Hepatocyte (in vitro differentiated cells): ENCODE measurements at places on chromosomes 12 and 14. TPM values are rescaled to one million over a fixed set of nuclear protein-coding genes. Genes with fewer than 3 reads are reported as not detected.

DNA sequence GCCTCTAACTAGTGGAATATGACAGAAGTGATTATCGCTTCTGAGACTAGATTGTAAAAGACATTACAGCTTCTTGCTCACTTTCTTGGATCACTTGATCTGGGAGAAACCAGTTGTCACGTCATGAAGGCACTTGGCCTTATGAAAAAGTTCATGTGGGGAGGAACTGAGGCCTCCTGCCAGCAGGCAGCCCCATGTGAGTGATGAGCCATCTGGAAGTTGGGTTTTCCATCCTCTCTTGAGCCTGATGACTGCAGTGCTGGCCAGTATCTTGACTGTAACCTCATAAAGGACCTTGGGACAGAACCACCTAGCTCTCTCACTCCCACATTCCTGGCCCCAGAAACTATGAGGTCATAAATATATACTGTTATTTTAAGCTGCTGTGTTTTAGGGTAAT is 28.0 kb downstream of the TTLL5 start:
- H3K4me1 ChIP-seq, result no peaks in the 10 kb centered on the region
- no peaks in the 10 kb centered on the region for H3K27me3 ChIP-seq
- no peak for DNase-seq

DNA sequence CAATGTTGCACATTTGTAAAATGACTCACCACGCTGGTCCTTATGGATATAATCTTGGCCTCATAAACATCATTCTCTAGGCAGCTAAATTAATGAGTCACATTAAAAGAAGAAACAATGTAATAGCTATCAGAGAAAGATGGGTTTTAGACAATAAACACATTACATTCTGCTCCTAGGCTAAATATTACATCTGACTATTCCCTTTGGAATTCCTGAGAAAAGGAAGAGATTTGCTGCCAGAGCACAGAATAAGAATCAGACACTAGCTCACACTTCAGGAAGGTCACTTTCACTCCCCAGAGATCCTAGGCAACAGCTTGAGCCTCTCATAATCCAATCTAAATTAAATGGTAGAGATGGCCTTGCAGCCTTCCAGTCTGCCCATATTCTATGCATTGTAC is 218.2 kb downstream of the PTPRO start:
- no peak overlapping the region for H3K4me3 ChIP-seq
- no peak overlapping the region for H3K27ac ChIP-seq
- no peaks in the 10 kb centered on the region for H3K27me3 ChIP-seq
- H3K36me3 ChIP-seq, result no peaks in the 10 kb centered on the region
- DNase-seq, result no peak

- no peak overlapping the region for H3K4me3 ChIP-seq
- peak; percentile 56 for DNase-seq
- no peaks in the 10 kb centered on the region for H3K4me1 ChIP-seq
- H3K27me3 ChIP-seq, result no peaks in the 10 kb centered on the region
Observed at GRCh38 chr12:25242981-25243679, 7.6 kb downstream of the KRAS start.

DNA sequence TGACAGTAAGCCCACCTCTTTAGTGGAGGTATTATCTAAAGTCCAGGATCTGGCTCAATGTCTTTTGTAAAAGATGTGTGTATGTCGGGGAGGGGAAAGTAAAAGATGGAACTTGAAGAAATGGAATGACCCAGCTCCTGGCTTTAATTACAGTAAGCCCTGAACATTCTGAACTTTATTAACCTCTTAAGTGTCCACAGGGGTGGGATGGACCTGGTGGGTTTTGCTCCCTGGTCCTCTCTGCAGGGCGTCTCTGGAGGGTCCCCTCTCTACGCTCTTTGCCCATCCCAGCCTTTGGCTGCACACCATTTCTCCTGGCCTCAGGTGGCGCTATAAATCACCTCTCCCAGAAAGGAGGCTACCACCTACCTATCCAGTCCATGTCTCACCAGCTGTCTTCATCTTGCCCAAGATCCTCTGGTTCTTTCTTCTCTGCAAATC is 3.7 kb upstream of the CISTR start:
- peaks cover 14% of the 10 kb centered on the region for H3K4me1 ChIP-seq
- no peak overlapping the region for H3K27ac ChIP-seq
- no peaks in the 10 kb centered on the region for H3K36me3 ChIP-seq
- peaks cover 88% of the 10 kb centered on the region for H3K27me3 ChIP-seq
- H3K4me3 ChIP-seq, result no peak overlapping the region
- no peak for DNase-seq

The PTGDR gene
- 2.5 and 3.1 TPM in 2 replicates for total RNA-seq

DNA sequence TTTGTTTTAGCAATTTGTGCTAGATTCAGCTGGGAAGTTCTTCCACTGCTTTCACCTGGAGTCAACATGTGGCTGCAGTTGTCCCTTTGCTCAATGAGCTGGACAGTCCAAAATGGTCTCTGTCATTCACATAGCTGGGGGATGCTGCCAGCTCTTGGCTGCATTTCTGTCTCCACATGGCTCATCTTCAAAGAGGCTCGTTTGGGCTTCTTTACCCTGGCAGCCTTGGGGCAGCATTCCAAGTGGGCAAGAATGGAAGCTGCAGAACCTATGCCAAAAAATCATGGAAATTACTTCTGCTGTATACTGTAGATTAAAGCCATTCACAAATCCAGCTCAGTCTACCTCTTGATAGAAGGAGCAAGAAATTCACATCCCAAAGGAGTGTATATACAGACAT is 199.1 kb downstream of the SLC5A8 start:
- no peaks in the 10 kb centered on the region for H3K27me3 ChIP-seq
- DNase-seq, result no peak
- H3K36me3 ChIP-seq, result no peaks in the 10 kb centered on the region
- H3K27ac ChIP-seq, result no peak overlapping the region

DNA sequence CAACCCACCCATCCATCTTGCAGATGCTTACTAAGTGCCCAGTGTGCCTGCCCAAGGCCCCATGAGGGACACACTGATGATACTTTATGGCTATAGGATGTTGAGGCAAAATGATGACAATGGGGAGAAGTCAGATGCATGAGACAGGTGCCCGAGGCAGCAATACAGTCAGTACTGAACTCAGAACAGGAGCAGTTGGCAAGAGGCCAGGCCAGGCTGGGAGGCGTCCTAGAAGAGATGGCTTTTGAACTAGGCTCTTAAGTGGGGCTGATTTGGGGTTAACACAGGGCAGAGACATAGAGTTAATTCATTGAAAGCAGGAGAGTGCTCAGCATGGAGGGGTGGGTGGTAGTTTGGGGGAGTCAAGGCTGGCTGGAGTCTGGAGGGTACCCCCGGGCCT is 15.6 kb downstream of the PLBD2 start:
- H3K4me3 ChIP-seq, result no peak overlapping the region
- H3K27ac ChIP-seq, result no peak overlapping the region
- DNase-seq, result no peak
- no peaks in the 10 kb centered on the region for H3K36me3 ChIP-seq

- H3K27ac ChIP-seq, result no peak overlapping the region
- no peak for DNase-seq
- no peak overlapping the region for H3K4me3 ChIP-seq
- H3K4me1 ChIP-seq, result no peaks in the 10 kb centered on the region
- no peaks in the 10 kb centered on the region for H3K27me3 ChIP-seq
Observed at GRCh38 chr12:77392467-77393088, 327.2 kb upstream of the E2F7 start.

GRCh38 chr12:97745406-97746101 is 282.9 kb downstream of the RMST start:
- H3K27me3 ChIP-seq, result no peaks in the 10 kb centered on the region
- H3K36me3 ChIP-seq, result no peaks in the 10 kb centered on the region
- H3K4me3 ChIP-seq, result no peak overlapping the region
- H3K27ac ChIP-seq, result no peak overlapping the region
- peaks cover 4% of the 10 kb centered on the region for H3K4me1 ChIP-seq
- no peak for DNase-seq

The PMCH gene
- 1.3 TPM in 1 of 2 replicates, not detected in the other for total RNA-seq

- no peaks in the 10 kb centered on the region for H3K36me3 ChIP-seq
- DNase-seq, result no peak
- H3K27ac ChIP-seq, result no peak overlapping the region
- no peaks in the 10 kb centered on the region for H3K27me3 ChIP-seq
- H3K4me3 ChIP-seq, result no peak overlapping the region
Observed at GRCh38 chr12:91271185-91271584, 88.6 kb upstream of the DCN start.

- H3K4me1 ChIP-seq, result peaks cover 6% of the 10 kb centered on the region
- H3K27me3 ChIP-seq, result no peaks in the 10 kb centered on the region
- H3K27ac ChIP-seq, result no peak overlapping the region
- H3K36me3 ChIP-seq, result no peaks in the 10 kb centered on the region
- DNase-seq, result peak; percentile 79
Observed at GRCh38 chr12:98456576-98457573, 58.5 kb upstream of the TMPO start.

DNA sequence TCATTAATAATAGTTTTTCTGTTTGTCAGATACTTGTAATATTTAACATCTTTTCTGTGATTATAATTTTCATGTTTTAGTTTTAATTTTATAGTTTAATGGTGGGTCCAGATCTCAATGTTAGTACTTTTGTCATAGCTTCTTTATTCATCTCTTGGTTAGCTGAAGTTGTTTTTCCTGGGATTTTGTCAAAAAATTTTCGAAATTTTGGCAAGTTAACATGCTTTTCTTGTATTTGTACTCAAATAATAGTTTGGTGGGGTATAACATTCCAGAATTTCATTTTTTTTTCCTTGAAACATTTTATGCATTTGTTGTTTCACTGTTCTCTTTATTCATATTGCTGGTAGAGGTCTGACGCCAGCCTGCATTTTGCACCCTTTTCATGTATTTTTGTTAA is 45.5 kb downstream of the KTN1 start:
- no peak for DNase-seq
- H3K36me3 ChIP-seq, result peaks cover 7% of the 10 kb centered on the region
- no peaks in the 10 kb centered on the region for H3K4me1 ChIP-seq
- H3K27ac ChIP-seq, result no peak overlapping the region
- no peaks in the 10 kb centered on the region for H3K27me3 ChIP-seq

- peak; percentile 74 for DNase-seq
- H3K27me3 ChIP-seq, result no peaks in the 10 kb centered on the region
- H3K36me3 ChIP-seq, result no peaks in the 10 kb centered on the region
- peak overlapping the region; percentile 87 for H3K27ac ChIP-seq
- H3K4me3 ChIP-seq, result peak overlapping the region; percentile 43
Observed at GRCh38 chr12:30823156-30823699, 68.5 kb upstream of the CAPRIN2 start.

The CISTR gene
- not detected in 2 replicates for total RNA-seq

- H3K27ac ChIP-seq, result no peak overlapping the region
- no peaks in the 10 kb centered on the region for H3K27me3 ChIP-seq
- H3K4me1 ChIP-seq, result peaks cover 1% of the 10 kb centered on the region
Observed at GRCh38 chr14:104877806-104878550, 12.9 kb downstream of the CEP170B start.

- H3K36me3 ChIP-seq, result no peaks in the 10 kb centered on the region
- no peak overlapping the region for H3K4me3 ChIP-seq
- H3K27me3 ChIP-seq, result no peaks in the 10 kb centered on the region
- H3K4me1 ChIP-seq, result peaks cover 53% of the 10 kb centered on the region
Observed at GRCh38 chr12:6198051-6198450, 2.1 kb upstream of the CD9 start.

The BHLHE41 gene
- total RNA-seq, result 1.6 and 2.4 TPM in 2 replicates

DNA sequence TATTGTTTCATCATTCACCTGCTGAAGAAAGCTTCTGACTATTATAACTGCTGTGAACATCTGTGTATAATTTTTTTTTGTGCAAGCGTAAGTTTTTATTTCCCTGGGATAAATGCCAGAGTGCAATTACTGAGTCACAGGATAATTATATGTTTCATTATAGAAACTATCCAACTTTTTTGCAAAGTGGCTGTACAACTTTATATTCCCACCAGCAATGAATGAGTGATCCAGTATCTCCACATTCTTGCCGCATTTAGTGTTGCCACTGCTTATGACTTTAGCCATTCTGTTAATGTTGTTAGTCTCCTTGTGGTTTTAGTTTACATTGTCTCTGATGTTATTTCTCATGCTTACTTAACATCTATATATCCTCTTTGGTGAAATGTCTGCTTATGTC is 88.1 kb upstream of the CCDC175 start:
- no peak overlapping the region for H3K4me3 ChIP-seq
- H3K4me1 ChIP-seq, result no peaks in the 10 kb centered on the region
- H3K27me3 ChIP-seq, result no peaks in the 10 kb centered on the region
- no peak for DNase-seq
- no peaks in the 10 kb centered on the region for H3K36me3 ChIP-seq
- H3K27ac ChIP-seq, result no peak overlapping the region

The CLEC4E gene
- total RNA-seq, result not detected in 2 replicates

The PLEKHG7 gene
- total RNA-seq, result 0.16 and 0.17 TPM in 2 replicates

The PLEKHD1 gene
- total RNA-seq, result not detected in 2 replicates

The RNF212B gene
- 0.17 and 1.2 TPM in 2 replicates for total RNA-seq

GRCh38 chr14:101249676-101250036 is 311.6 kb upstream of the DIO3 start:
- H3K4me3 ChIP-seq, result no peak overlapping the region
- H3K4me1 ChIP-seq, result no peaks in the 10 kb centered on the region
- H3K36me3 ChIP-seq, result no peaks in the 10 kb centered on the region
- H3K27ac ChIP-seq, result no peak overlapping the region
- H3K27me3 ChIP-seq, result no peaks in the 10 kb centered on the region

The MAP1LC3B2 gene
- 0.60 TPM in 1 of 2 replicates, not detected in the other for total RNA-seq

DNA sequence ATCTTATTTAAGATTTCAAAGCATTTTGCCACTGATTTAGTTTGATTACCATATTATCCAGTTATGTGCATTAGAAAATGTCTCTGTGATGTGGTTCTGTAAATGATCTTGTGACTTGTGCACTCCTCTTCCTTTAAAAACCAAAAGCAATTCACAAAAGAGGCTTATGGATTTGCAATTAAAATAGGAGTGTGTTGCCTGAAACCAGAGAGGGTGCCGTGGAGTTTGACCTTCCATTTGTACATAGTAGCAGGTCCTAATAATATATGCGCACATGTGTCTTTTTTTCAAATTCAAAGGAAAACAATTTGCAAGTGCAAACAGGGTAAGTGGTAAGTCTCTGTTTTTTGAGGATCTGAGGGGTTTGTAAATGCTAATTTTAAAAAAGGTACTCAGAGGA is 470.9 kb downstream of the VRK1 start:
- no peaks in the 10 kb centered on the region for H3K4me1 ChIP-seq
- peak overlapping the region; percentile 30 for H3K27ac ChIP-seq
- no peak overlapping the region for H3K4me3 ChIP-seq
- H3K36me3 ChIP-seq, result no peaks in the 10 kb centered on the region
- no peak for DNase-seq

DNA sequence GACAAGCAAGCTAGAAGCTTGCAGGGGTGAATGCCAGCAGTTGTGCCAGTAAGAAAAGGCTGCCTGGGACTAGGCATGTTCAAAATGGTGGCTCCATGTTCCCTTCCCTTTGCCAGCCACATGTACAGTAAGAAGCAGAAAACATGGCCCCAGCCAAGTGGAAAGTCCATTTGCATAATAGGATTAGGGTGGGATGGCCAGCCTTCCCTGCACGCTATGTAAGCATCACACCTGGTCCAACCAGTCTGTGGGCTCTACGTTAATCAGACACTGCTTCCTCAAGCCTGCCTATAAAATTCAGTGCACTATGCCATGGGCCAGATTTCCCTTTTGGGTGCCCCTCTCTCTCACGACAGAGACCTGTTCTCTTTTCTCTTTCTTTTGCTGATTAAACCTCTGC is 288.4 kb downstream of the GXYLT1 start:
- no peak overlapping the region for H3K4me3 ChIP-seq
- no peaks in the 10 kb centered on the region for H3K36me3 ChIP-seq
- no peak for DNase-seq
- no peak overlapping the region for H3K27ac ChIP-seq
- H3K27me3 ChIP-seq, result no peaks in the 10 kb centered on the region
